WTC11 (cell line): ENCODE measurements at places on chromosomes 5 and 9. TPM values are rescaled to one million over a fixed set of nuclear protein-coding genes. Genes with fewer than 3 reads are reported as not detected.

The CDC23 gene
- total RNA-seq, result 43.8 to 45.3 TPM (median 44.5 TPM) in 3 replicates

The HRH2 gene
- total RNA-seq, result 9.3 to 12.7 TPM (median 12.2 TPM) in 3 replicates

DNA sequence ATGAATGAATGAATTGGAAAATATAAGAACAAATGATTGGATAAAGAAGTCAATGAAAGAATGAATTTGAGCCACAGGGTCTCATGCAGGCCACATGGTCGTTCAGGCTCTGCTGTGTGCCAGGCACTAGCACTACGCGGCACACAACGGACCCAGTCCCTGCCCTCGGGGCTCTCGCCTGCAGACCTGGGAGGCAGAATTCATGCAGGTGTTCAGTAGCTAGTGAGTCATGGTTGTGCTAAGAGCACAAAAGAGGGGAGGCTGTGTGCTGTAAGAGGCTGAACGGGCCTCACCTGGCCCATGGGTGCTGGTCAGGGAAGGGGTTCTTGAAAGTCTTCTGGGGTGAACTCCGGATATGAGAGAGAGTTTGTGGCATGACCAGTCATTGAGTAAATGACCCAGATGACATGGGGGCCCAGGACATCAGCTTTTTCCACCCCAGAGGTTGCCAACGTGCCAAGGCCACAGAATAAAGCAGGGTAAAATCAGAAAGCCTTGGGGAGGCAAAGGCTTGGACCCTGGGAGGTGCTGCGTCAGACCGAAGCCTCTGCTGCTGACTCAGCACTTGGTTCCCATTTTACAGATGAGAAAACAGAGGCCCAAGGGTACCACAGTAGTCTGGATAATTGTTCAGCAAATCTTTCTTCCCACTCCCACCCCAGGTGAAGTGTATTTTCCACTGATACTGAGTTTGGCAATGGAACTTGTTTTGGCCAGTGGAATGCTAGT, 264.3 kb upstream of the MVB12B start:
- no peak for DNase-seq

DNA sequence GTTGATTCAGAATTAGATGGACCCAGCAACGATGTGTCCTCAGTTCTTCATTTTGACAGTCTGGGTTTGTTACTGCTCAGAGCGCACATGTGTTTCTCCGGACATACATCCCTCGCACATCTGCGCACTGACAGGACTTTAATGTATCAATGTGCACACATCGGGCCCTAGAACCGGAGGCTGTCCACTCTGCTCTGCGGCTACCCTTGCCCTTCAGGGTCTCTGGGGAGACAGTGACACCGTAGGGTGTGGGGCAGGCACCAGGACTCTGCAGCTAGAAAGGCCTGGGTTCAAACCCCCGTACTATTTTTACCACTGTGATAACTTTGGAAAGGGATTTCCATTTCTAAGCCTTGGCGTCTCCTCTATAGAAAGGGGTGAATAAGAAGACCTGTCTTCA, 23.5 kb upstream of the LPCAT1 start:
- no peak for DNase-seq

DNA sequence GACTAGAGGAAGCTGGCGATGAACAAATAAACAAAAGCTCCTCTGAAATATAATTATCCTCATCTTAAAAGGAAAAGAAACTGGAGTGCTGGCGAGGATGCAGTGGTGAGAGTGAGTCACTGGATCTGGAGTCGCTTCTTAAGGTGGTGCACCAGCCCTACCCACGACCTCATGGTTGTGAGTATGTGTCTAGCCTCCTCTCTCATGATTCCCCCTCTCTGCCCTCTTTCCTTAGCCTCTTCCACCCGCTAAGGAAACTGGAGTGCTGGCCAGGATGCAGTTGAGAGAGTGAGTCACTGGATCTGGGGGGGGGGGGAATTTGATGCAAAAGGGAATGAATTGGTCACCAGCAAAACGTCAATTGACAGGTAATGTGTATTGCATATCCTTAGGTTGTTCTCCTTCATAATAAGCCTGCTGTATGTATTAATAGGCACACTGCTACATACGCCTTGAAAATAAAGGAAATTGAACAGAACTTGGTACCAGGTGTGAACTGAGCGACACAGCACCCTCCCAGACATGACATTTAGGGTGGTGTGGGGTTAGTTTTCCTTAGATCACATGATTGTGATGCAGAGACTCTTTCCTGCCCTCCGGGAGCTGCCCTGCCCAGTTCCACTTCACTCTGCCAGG, 36.3 kb upstream of the EBF1 start:
- DNase-seq, result no peak
